ENCODE measurements at places on chromosomes 3 and 15.

- no peak for DNase-seq
Measured at GRCh38 chr3:1439395-1439794, 346.6 kb downstream of the CNTN6 start.

DNA sequence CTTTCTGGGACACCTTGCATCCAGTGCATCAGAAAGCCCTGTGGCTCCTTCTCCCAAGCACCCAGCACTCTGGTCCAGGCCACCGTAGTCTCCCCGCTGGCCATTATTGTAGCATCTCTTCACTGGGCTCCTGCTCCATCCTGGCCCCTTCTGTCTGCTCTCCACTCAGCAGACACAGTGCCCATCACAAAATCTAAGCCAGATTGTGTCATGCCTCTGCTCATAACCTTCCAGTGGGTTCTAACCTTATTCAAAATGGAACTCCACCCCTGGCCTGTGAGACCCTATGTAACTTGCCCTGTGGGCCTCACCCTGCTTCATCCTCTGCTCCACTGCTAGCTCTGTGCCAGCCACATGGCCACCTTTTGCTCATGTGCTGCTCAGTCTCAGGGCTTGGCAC lies 31.7 kb upstream of the PRR23E start:
- no peak for DNase-seq

GRCh38 chr3:108030960-108031359 lies 59.9 kb downstream of the CD47 start:
- DNase-seq: no peak

DNA sequence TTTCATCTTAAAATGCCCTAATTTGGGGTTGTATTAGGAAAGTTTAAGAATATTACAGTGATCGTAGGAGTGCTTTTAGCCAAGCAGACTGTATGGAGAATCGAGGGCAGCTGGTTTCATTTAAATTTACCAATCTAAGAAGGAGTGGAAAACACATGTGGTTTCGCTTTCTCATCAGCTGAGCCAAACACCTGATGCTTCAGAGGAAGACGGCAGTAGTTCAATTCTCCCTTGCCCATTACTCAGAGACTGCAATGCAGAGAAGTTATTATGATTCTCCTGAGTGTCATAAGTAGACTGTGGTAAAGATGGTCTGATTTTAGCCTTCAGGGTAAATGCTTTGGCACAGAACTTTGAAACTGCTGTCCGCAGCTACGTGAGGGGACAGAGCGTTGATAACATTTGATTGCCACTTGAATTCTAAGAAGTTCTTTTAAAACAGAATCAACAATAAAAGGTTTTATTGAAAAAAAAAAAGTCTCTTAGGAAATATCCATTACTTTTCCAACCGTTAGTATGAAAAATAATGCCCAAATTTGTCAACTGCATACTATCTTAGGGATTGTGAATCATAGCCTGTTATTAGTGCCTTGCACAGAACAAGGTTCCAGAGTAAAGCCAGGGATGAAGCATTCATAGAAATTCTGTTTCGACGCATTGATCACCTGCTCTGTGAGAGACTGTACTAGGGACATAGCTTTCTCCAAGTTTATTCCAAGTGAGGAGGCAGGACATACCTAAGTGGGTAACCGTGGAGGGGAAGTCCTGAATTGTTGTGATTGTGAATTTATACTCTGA lies 25.6 kb downstream of the LYSMD4 start:
- DNase-seq: peak; percentile 90

DNA sequence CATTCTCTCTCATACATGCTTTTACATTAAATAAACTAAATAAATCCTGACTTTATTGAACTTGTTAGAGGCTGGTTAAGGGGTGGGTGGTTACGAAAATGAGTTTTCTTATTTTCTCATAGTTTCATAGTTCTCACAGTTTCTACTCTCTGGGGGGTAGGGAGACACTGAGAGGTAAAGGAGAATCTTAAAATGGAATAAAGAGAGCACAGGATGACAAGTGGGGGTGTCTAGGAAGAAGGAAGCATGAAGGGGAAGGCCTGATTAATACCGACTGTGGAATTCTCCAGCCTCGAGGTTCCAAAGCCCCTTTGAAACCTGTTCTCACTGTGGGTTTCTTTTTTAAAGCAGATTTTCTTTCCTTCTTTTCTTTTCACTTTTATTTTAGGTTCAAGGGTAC lies 66.4 kb upstream of the TRA2B start:
- DNase-seq: no peak

DNA sequence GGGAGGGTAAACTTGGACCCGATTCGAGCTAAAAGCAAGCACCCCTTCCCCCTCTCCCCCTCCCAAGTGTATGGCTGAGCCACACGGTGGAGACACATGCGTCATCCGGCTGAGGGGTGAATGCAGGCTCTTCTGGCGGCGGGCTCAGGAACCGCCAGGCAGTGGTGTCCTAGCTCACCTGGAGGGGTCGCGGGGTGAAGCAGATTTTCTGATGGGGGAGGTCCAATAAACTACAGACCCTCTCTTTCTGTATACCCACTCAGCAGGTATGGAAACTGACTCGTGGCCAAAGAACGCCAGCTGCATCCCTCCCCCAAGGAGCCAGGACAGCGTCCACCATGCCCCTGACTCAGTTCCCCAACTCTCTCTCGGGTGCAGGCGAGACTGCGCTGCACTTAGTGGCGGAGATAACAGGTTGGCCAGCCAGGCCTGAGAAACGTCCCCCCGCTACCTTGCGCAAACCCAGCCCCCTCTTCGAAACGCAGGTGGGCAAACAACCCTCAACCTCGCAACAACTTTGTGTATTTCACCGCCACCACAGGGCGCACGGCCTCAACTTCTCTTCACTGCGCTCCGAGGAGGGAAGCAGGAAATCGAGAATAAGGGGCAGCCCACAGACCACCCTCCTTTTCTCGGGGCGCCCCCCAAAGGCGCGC lies 1.3 kb downstream of the MAGI1 start:
- no peak for DNase-seq

GRCh38 chr3:197520311-197521276 lies 35.2 kb downstream of the BDH1 start:
- peak; percentile 74 for DNase-seq

GRCh38 chr3:126134219-126134975 lies 46.0 kb downstream of the ALDH1L1 start:
- peak; percentile 31 for DNase-seq

DNA sequence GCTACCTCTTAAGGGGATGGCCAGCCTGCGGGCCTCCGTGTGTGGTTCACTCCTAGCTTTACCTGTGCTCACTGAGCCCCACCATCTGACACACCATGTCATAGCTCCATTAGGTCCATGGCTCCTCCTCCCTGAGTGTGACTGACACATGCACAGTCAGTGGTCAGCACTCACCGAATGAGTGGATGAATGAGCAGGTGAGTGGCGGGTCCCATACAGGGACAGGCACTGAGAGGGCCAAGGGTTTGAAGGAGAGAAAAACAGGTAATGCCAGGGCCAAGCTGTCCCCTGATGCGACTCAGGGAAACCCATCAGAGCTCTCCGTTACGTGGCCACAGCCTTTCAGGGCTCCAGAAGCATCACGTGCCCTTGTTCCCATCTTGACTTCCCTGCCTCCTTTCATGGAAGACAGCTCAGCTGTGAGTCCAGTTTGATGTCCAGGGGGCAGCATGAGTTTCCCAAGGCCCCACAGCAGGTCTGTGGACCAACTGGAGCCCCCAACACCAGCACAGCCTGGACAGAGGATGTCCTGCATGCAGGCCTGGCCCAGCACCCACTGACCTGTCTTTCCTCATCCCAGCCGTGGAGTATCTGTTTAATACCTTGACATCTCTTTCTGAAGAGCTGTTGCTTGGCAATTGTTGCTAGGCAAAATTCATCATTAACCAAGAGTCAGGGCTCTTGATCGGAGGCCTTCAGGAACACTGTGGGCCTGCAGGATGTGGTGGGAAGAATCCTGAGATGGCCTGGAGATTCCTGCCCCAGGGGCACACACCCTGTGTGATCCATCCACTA lies 84.4 kb downstream of the PLXNA1 start:
- DNase-seq: no peak

DNA sequence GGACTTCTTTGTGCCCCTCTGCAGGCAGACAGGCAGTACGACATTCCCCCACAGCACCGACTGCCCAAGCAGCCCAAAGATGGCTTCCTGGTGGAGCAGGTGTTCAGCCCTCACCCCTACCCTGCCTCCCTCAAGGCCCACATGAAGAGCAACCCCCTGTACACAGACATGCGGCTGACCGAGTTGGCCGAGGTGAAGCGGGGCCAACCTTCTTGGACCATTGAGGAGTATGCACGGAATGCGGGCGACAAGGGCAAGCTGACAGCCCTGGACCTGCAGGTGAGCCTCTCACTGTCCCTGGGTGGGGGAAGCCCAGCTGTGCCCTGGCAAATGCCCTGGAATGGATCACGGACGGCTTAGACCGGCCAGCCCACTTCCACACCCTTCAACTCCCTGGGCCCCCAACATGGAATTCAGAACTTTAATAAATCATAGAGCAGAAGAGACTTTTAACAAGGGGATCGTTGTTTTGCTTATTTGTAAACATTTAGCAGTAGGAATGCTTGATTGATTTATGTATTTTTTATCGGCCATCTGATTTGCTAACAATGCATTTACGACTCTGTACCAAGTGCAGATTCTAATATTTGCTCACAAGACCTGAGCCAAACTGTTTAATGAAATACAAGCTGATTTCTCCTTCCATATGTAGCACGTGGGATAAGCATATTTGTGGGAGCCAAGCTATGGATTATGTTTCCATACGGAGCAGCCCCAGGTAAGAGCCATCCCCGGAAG lies 31.1 kb downstream of the MINAR1 start:
- DNase-seq: no peak

- no peak for DNase-seq
Measured at GRCh38 chr3:185402561-185402960, 39.6 kb downstream of the MAP3K13 start.

GRCh38 chr3:70554170-70554569 lies 241.7 kb upstream of the MDFIC2 start:
- DNase-seq: no peak

GRCh38 chr15:94119298-94119811 lies 112.0 kb upstream of the MCTP2 start:
- peak; percentile 56 for DNase-seq

- peak; percentile 63 for DNase-seq
Measured at GRCh38 chr3:99720985-99721632, 82.7 kb downstream of the COL8A1 start.

DNA sequence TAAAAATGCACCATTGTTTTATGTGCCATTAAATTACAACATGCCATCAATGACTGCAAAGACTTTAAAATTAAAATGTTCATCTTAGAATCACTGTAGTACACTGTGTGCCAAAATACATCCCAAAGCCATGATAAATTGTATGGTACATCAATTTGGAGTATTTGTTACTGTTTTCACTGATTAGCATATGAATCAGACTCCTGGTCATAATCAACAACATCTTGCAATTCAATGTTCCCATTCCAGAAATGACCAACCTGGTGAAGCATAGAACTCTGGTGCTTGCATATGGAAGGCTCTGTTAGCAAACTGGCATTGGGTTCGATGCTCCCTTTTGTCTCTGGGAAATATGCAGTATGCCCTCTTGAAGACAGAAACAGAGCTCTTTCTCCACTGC lies 22.5 kb downstream of the LYSMD2 start:
- DNase-seq: no peak

GRCh38 chr15:63608989-63609388 lies 11.8 kb downstream of the FBXL22 start:
- DNase-seq: no peak

DNA sequence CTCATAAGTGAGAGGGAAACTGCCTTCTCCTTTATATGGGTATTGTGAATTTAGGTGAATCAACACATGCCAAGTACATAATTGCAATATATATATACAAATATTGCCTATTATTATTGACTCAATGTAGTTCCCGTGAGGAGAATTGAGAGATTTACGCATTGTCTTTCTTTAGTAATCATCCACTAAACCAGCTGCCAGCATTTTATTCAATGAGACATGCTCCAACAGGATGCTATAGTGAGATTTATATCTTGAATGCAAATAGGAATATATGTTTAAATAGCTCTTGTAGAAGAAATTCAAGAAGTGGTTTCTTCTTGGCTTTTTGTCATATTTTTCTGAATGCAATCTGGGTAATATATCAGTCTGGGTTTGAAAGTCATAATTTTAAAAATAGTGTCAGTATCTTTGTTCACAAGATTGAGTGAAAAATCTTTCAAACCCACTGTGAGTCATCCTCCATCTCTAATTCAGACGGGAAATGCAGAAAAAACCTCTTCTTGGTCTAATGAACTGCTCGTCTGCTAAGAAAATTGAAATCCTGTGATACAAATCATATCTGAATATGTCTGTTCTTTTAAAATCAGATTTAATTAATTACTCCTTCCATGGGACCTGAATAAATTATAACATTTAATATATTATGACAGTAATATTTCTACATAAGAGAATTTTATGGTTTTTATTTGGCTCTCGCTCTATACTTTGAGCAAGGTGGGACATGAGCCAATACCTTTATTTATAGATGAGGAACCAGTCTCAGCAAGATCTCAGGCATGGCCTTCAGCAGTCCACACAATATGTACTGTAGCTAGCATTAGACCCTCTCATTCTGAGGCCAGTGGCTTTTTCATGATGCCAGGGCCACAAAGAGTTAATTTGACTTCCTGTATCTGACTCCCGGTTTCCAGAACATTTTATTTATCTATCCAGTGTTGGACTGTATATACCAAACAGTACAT lies 516.0 kb downstream of the GABRG3 start:
- DNase-seq: no peak

DNA sequence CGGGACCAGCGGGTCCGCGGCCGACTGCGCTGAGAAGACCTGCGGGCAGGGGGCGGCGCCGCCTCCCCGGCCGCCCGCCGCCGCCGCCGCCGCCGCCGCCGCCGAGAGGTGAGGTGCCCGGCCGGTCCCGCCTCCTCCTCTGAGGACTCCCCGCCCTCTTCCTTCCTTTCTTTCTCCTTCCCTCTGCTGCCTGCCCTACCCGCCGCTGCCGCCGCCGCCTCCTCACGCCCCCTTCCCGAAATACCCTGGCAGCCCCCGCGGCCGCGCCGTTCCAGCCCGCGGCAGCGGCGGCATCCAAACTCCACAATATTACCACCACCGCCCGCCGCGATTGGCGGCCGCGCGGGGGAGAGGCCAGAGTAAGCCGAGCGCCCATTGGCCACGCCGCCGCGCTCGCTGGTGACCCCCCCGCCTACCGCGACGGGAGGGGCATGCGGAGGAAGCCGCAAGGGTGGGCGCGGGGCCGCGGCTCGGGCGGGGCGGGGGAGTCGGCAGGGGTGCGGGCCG lies 61.8 kb upstream of the ANKRD28 start:
- DNase-seq: peak; percentile 84

DNA sequence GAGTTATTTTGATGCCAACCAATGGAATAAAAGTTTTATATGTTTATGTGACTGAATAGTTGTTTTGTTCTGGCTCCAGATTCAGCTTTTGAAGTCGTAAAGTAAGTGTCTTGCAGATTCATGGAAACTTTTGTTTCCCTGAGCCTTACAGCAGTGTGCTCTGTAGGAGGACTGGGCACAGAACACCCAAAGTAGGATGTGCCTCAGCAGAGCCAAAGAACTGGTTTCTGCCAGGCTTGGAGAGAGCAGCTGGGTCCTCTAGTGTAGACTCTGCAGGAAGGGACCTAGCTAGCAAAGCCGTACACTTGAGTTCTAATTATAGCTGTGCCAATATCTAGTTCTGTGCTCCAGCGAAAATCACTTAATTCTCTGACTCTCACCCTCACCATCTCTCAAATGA lies 261.2 kb upstream of the DNAJC19 start:
- DNase-seq: no peak
